GM04504 (cell line): ENCODE measurements at places on chromosomes 12 and 14.

GRCh38 chr12:84506282-84506681 is 406.3 kb downstream of the SLC6A15 start:
- DNase-seq, result no peak

DNA sequence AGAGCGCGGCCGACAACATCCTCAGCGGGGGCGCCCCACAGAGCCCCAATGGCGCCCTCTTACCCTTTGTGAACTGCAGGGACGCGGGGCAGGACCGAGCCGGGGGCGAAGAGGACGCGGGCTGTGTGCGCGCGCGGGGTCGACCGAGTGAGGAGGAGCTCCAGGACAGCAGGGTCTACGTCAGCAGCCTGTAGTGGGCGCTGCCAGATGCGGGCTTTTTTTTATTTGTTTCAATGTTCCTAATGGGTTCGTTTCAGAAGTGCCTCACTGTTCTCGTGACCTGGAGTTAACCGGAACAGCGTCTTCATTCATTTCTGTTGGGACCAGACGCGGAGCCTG is 103.8 kb upstream of the FKBP4 start:
- no peak for DNase-seq

GRCh38 chr12:14275886-14276285 is 89.6 kb upstream of the ATF7IP start:
- no peak for DNase-seq

- DNase-seq, result no peak
These were observed 23.3 kb downstream of the SLC38A2 start for GRCh38 chr12:46349253-46349652.

GRCh38 chr14:69665631-69666030 is 54.2 kb downstream of the SUSD6 start:
- no peak for DNase-seq

- DNase-seq, result no peak
These were observed 44.7 kb upstream of the GALNT9 start for GRCh38 chr12:132373901-132374611.

- DNase-seq, result no peak
These were observed 6.4 kb downstream of the TMEM106C start for GRCh38 chr12:47969845-47970244.

DNA sequence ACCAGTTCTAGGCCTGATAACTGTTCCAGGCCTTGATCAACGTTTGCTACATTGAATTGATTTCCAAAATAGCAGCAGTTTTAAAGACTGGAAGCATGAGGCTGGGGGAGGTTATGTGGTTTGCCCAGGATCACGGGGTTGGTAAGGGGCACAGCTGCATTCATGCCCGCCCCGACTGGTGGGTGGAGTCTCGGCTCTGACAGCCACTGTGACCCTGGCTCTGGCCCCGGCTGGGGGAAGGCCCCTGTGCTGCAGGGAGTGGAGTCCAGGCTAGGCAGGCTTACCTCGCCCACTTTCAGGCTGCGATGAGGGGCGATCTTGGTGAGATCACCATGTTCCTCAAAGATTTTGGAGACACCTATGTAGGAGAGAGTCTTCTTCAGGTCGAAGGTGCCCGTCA is 13.3 kb upstream of the SERPINA9 start:
- DNase-seq, result no peak

GRCh38 chr12:128323145-128323920 is 56.4 kb downstream of the TMEM132C start:
- no peak for DNase-seq

GRCh38 chr14:67077921-67078320 is 111.3 kb upstream of the GARIN2 start:
- DNase-seq, result no peak

- DNase-seq, result no peak
These were observed 929.8 kb downstream of the DIO2 start for GRCh38 chr14:79281244-79282152.

DNA sequence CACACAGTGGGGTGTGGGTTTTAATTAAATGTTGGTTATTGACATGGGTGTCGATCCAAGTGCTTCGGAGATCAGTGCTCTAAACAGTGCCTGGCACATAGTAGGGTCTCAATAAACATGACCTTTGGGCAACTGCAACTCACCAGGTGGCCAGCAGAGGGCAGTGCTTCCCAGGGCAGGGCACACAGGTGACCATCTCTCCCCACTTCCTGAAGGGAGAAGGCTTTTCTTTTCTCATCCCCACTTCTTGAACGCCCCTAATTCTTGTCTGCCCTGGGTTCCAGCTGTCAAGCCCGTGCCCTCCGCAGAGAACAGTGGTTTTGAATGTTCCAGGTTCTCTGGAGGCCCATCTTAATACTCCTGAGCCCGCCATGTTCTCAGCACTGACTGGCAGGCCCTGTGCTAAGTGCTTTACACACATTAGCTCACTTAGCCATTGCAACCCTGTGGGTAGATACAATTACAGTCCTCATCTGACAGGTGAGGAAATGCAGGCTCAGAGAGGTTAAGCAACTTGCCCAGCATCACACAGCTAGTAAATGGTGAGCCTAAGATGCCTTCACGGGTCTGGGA is 16.3 kb downstream of the RAPGEF3 start:
- no peak for DNase-seq

DNA sequence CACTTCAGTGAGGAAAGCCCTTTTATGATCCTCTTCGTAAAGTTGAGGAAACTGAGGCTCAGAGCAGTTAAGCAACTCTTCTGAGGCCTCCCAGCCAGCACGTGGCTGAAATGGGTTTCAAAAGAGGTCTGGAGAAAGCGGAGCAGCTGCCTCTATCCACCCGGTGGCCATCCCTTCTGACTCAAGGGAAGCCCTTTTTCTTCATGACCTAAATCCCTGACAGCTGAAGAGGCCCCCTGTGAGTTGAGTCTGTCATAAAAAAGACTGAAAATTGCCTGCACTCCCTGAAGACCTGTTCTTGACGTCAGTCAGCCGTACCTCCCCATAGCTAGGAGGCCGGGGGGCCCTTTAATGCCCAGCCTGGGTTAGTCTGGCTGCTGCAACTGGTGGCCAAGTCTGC is 10.7 kb downstream of the CMKLR1 start:
- no peak for DNase-seq
